Sigmoid colon (tissue), 7 donors: ENCODE measurements at places on chromosomes 11 and 22. TPM values are rescaled to one million over a fixed set of nuclear protein-coding genes. Genes with fewer than 3 reads are reported as not detected.

The NOL12 gene
- polyA plus RNA-seq = 41.4 TPM

The DEFB131B gene
- not detected for polyA plus RNA-seq

The PGR gene
- polyA plus RNA-seq = under 0.01 TPM

The OR52A1 gene
- not detected for polyA plus RNA-seq

The MRGPRG gene
- polyA plus RNA-seq = not detected

The CELSR1 gene
- 0.23 TPM for polyA plus RNA-seq

The DGCR2 gene
- polyA plus RNA-seq = 7.2 TPM

The GGTLC2 gene
- not detected for polyA plus RNA-seq

The PSMC3 gene
- 151 TPM for polyA plus RNA-seq

The RTN3 gene
- 24.6 TPM for polyA plus RNA-seq

The RTN4R gene
- polyA plus RNA-seq = 0.60 TPM
